CD4-positive, alpha-beta T cell treated with Interleukin-6 for 4 hours (primary cell): ENCODE measurements at places on chromosomes 2 and 18.
A peak's percentile ranks its signal among the peaks of the same experiment; 100 is the strongest.

DNA sequence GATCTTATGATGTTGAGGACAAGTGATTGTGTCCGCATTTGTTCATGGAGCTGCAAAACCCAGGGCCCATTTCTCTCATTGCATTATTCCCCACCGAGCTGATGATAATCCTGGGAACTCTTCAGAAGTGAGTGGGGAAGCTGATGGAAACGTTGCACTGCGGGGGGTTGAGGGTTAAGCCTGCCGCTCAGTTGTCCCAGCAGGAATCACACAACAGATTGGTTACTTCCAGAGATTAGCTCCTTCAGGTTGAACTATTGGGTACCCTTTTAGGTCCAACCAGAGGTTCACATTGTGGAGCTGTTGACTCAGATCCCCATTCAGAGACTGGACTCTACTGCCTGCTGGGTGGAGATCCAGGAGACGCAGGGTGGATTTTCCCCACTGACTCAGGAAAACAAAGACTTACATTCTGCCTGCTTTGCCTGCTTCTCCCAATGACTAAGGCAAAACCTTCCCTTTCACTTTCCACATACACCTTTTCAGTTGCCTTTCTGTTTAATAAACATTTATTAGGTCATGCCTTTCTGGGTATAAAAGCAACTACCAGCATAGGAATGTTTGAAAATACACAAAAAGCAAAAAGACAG, 286.4 kb downstream of the TXNL1 start:
- no peak for DNase-seq

- no peak for DNase-seq
Measured at GRCh38 chr2:238989484-238989883, 141.6 kb downstream of the TWIST2 start.

DNA sequence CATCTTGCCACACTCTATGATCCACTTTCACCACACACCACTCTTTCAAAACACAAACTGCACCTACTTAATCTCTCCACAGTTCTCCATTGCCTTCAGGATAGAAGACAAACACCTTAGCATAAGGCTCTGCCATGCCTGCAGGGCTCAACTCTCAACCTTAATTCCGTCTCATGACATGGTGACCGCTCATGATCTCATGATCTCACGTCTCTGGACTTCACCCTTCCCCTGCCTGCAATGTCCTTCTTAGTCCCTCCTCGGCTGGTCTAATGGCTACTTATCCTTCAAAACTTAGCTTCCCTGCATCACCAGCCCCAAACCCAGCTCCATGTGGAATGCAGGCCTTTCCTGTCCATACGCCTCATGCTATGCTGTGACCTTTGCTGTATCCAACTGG, 85.3 kb downstream of the ACVR1 start:
- DNase-seq = no peak

DNA sequence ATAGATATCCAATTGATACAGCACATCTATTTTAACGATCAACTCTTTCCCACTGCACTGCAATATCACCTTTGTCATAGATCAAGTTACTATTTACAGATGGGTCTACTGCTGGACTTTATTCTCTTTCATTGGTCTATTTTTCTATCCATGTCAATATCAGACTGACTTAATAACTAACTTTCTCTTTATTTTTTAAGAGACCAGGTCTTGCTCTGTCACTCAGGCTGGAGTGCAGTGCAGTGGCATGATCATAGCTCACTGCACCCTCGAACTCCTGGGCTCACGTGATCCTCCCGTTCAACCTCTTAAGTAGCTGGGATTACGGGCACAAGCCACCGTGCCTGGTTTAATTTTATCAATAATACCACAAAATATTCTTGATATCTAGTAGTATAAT, 71.2 kb downstream of the TLK1 start:
- DNase-seq = no peak

- no peak for DNase-seq
Measured at GRCh38 chr18:58556331-58557007, 72.4 kb downstream of the ALPK2 start.

DNA sequence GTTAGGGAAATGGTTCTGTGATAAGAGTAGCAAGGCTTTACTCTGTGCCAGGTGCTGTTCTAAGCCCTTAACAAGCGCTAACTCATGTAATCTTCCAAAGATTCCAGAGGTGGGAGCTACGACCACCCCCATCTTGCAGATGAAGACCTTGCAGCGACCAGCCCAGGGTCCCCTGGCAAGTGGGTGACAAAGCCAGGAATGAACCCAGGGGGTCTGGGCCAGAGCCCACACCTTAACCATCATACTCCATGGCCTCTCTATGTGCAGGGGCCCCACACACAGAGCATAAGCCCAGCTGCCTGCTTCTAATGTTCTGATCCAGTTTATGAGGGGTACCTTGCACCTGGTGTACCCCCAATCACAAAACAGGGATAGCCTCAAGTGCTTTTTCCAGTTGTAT, 105.3 kb downstream of the ZBTB7C start:
- DNase-seq = no peak

GRCh38 chr2:101892377-101892776, 99.4 kb upstream of the IL1R2 start:
- DNase-seq = no peak

DNA sequence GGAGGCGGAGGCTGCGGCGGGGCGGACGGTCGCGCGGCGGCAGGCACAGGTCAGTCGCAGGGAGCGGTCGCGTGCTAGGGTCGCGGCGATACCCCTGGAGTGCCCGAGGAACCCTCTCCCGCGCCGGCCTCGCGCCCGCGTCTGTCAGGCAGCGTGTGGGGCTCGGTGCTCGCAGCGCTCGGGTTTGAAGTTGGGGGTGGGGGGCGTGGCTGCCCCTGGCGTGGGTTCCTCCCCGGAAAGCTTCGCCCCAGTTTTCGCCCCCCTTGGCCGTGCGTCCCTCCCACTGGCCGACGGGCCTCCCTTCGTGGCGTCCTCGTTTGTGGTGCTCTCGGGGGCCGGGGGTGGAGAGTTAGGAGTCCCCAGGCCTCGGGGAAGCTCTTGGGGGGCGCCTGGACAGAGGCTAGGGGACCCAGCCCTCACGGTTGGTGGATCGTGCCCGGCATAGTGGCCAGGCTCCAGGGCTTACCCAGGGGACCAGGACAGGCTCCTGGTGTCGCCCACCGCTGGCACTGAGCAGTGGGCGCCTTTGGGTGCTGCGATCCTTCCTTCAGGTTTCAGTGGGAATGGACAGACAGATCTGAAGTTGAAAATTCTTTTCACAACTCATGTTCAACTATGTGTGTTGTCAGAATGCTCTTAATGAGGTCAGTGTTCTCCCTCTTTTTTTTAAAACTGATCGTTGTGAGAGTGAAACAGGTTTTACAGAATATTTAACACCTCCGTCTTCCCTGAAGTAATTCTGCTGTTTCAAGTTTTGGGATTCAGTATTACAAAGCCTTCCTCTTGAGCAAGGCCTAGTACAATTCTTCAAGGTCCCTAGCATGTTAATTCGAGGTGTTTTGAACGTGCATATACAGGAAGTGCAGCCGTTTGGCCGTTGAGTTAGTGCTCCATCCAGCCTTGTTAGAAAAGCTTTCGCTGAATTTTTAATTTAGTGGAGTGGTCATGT, 604 bp downstream of the RALBP1 start:
- DNase-seq = peak; percentile 14

DNA sequence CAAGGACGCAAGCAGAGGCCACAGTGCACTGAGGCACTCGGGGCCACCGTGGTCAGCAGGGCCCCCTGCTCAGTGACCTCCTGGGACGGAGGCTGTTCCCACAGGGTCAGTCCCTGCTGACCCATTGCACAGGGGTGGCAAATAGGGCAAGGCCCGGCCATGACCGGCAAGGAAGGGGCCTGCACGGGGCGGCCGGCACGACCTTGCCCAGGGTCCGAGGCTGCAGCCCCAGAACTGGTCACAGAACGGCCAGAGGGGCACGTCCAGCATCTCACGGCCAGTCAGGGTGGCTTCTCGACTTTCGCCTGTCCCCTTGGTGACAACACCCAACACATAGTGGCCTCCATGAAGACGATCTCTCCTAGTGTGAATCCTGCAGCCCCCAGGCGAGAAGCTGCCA, 27.6 kb upstream of the OTOS start:
- no peak for DNase-seq

GRCh38 chr2:38856165-38856564, 19.6 kb downstream of the DHX57 start:
- no peak for DNase-seq

DNA sequence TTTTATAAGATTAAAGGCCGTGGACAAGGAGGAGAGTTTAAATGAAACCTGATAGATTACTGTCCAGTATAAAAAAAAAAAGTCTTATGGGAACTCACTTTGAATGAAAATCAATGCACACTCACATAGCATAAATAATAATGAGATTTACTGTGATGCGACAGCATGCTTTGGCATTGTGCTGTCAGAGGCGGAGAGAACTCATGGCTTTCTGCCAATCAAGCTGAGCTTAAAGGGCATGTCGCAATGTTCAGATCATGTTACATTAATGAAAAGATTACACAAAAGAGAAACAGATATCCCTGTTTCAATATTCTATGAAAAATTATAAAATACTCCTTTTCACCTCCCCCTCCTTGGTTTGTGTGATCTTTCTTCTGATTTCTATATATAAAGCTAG, 310.8 kb downstream of the ERBB4 start:
- no peak for DNase-seq

DNA sequence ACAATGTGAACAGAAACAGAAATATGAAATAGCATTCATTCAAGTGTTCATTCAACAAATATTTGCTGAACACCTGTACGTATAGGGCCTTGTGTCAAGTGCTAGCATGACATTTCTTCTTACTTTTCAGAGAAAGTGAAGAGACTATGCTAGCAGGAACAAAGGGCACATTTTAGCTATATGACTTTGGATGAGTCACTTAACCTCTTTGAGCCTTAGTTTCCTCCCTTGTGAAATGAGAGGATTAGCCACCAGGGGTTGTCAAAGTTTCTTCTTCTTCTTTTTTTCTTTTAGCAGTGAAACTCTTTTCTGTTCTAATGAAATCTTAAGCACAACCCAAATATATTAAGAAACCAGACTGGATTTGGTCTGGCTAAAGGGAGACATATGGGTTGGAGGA, 53.1 kb downstream of the FIGN start:
- no peak for DNase-seq

- DNase-seq = no peak
Measured at GRCh38 chr2:161107265-161107664, 53.0 kb upstream of the TANK start.

- peak; percentile 75 for DNase-seq
Measured at GRCh38 chr18:74040459-74041332, 106.9 kb downstream of the FBXO15 start.

DNA sequence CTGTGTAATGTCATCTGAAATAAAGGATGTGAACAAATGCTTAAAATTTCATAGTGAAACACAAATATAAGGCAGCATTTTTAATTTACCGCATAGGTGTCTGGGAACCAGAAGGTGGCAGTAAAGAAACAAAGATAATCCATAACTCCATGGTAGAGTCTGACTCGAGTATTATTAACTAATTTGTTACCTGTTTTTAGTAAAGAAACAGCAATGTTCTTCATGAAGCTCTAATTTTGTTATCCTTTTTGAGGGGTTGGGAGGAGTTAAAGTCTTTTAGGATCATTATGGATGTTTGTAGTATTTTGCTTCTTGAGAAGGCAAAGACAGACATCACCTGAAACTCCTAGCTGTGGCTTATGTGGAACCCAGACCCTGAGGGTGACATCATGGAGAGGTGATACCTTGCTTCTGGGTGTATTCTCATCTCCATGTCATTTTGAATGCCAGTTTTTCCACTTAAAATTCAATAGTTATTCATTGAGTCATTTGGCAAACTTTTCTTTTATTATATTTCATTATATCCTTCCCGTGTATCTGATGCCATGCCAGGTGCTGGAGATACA, 286.2 kb upstream of the EPAS1 start:
- no peak for DNase-seq

DNA sequence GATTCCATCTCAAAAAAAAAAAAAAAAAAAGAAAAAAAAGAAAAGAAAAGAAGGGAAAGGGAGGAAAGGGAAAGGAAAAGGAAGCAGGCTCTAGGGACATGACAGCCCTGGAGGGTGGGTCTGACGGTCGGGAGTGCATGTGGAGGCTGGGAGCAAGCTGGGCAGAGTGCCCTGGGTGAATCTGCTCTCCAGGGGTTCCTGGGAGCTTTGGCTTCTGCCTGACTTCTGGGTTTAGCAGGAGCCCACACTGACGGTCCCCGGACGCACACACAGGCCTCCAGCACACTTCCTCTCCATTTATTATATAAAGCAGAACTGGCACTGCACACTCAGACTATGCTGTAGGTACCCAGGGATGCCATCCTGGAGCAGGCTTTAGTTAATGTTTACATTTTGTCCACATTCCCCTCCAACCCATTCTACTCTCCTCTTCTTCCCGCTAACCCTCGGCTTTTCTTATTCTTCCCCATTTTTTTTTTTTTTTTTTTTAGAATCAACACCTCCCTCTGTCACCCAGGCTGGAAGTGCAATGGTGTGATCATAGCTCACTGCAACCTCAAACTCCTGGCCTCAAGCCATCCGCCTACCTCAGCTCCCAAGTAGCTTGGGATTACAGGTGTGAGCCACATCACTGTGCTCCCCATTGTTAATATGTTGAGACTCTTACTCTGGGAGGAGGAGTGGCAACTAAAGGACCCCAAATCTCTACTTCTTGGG, 151.1 kb upstream of the SLC1A4 start:
- no peak for DNase-seq

GRCh38 chr2:106165561-106165960, 28.5 kb downstream of the UXS1 start:
- no peak for DNase-seq

- no peak for DNase-seq
Measured at GRCh38 chr2:53202063-53202462, 565.5 kb upstream of the CHAC2 start.

GRCh38 chr18:47915930-47916329, 14.5 kb downstream of the SMAD2 start:
- DNase-seq = no peak

- no peak for DNase-seq
Measured at GRCh38 chr18:55841314-55841713, 253.3 kb upstream of the TCF4 start.

- DNase-seq = no peak
Measured at GRCh38 chr2:207869784-207870778, 100.4 kb upstream of the FZD5 start.

DNA sequence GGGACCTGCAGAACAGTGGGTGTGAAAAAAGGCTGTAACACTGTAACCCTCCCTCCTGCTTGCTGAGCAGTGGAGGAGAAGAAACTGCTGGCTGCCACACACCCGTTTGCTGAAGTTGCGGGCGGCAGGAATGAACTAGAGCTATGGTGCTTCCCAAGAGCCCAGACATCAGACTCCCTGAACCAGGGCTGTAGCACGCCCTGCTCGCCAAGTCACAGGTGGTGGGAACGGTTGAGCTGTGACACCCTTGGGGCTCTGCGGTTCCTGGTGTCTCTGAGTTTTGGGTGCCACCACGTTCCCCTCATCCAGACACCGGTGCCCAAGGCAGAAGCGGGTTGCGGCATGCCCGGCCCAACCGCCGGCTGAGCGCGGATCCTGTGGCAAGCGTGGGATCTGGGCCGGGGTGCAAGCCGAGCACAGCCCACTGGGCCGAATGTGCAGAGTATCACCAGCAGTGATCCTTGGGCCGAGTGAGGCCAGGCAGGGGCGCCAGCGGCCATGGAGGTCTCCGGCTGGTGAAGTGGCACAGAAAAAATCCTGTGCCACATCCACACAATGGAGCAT, 15.0 kb upstream of the ADI1 start:
- DNase-seq = no peak

GRCh38 chr2:231720987-231721966, 13.0 kb downstream of the PTMA start:
- no peak for DNase-seq

- no peak for DNase-seq
Measured at GRCh38 chr2:241641631-241642030, 4.1 kb downstream of the ATG4B start.
